ENCODE measurements at places on chromosomes 1 and 21. TPM values are rescaled to one million over a fixed set of nuclear protein-coding genes. Genes with fewer than 3 reads are reported as not detected.

Gene CACNA1E
- total RNA-seq: 0.03 TPM

Gene GCSAML
- not detected for total RNA-seq

Gene TEX38
- total RNA-seq: not detected

Gene ZFP69B
- total RNA-seq: 4.0 TPM

Gene RNF11
- total RNA-seq: 114 TPM

Gene S100A14
- total RNA-seq: not detected

Gene PRELP
- not detected for total RNA-seq

Gene PANK4
- 22.5 TPM for total RNA-seq

Gene MTARC2
- total RNA-seq: 2.7 TPM
